ENCODE measurements at places on chromosomes 5 and 9.

DNA sequence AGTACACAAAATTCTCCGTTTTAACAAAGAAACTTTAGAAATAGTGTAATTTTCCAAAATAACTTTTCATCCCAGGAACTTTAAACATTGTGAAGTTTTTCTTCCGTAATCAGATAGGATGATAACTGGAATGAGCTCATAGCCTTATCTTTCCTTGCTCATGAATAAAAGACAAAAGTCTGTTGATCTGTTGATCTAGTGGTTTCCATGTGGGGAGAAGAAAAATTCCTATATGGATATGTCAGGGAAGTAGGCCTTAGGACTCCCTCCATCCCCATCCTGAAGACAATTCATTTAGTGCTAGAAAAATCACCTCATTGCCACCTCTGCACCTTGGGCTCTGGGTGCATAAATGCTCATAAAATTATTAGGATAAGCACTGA is 266.6 kb downstream of the SMARCA2 start:
- DNase-seq: no peak

DNA sequence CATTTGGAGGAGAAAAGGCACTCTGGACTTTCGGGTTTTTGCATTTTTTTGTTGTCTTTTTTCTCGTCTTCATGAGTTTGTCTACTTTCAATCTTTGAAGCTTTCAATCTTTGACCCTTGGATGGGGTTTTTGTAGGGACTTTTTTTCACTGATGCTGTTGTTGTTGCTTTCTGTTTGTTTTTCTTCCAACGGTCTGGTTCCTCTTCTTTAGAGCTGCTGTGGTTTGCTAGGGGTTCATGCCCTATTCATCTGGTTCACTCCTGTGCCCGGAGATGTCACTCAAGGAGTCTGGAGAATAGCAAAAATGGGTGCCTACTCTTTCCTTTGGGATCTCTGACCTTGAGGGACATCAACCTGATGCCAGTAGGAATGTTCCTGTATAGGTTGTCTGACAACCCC is 378.6 kb upstream of the TYRP1 start:
- DNase-seq: no peak

GRCh38 chr5:1294835-1295649 is at the start of gene TERT:
TSS of gene TERT (minus strand) at chr5:1295068. CDS start at chr5:1294989, 79 bp downstream.
- DNase-seq: peak; percentile 67

DNA sequence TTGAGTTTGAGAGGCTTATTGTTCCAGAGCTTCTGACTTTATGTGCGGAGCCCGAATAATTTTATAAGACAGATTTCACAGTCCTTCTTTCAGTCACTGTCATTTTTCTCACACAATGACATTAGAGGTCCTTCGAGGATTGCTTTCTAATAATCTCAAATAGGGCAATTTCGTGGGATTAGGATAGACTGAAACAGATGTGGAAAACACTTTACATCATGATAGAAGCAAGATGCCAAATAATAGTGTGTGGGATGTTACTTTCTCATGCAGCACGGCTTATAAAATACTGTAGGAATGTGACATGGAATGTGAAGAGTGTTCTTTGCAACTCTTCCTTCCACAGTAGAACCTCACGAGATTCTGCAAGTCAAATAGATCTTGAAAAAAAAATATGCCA is 451.3 kb downstream of the SEMA5A start:
- no peak for DNase-seq

- DNase-seq: no peak
Observed at GRCh38 chr9:137666513-137666822, 47.7 kb downstream of the EHMT1 start.

DNA sequence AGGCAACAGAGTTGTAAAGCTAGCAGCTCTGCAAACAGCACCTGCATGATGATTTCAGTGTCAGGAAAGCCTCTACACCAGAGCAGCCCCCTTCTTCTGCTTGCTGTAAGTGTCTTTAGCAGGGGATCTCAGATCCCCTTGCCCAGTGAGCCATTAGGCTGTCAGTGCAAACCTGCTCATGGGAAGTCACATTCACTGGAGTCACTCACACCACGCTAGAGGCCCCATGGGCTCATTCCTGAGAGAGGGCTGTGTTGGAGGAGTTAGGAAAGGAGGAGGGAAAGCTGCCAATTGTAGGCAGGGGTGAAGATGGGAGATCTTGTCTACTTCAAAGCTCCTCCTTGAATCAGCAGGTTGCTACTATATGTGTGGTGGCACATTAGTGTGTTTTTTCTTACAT is 275.2 kb downstream of the SMARCA2 start:
- no peak for DNase-seq

- DNase-seq: no peak
Observed at GRCh38 chr5:120512068-120512467, 48.0 kb downstream of the PRR16 start.

DNA sequence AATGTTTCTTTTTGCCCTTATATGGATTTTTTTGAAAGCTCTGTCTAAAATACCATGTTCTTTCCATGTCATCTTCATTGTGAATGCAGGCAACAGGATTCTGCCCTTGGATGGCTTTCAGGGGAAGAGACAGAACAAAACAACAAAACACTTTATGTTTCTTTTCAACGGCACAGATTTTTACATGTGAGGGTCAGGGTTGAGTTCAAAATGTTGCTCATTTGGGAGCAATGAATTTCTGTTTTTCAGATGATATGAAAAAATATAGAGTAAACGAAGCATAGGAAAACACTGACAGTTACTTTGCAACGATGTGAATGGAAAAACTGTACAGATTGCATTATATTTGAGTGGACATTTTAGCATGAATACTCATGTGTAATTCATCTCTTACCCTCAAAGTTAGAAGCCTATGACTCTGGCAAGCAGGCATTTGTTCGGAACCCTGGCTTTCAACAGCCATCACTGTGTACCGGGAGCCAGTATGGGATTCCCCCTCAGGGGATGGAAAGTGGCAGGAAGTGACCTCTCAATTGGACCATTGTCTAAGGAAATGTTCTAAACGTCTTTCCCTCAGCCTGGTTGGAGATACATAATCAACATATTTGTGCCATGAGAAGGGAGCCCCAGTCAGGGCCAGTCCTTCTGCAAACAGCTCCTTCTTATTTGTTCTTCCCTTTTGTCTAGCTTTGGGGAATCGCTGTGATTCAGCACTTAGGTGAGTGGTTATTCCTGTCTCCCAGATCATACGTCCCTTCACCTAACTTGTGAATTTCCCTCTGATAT is 153.9 kb upstream of the MEF2C start:
- DNase-seq: no peak

DNA sequence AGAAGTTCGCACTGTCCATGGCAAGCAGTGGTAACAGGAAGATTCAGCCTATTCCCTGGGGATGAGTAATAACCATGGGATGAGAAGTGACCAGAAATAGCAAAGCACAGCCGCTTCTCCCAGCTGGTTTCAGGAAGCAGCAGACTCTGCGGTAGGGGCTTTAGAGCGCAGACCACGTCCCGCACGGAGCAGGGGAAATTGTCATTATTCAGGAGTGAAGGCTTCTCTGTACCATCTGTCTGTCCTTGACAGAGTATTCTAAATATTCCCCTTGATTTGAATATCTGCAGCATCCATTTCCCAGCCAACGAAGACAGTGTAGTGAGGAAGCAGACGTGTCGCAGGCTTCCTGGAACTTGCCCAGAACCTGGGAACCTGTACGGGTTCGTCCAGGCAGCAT is 159.6 kb downstream of the NXNL2 start:
- no peak for DNase-seq

DNA sequence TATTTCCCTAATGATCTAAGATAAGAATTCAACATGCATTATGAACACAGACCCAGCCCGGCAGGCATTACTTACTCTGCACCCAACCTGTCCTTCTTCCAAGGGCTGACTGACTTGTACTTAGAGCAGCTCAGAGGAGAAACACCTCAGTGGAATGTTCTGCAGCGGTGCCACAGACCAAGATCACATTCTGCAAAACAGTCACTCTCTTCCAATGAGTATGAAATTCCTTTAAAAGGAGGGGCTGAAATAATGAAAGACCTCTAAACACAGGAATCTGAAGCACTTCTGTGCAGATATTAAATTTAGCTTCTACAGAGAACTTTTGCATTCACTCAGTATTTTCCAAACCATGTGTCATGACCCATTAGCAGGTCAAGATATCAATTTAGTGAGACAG is 172.9 kb downstream of the ZDHHC21 start:
- no peak for DNase-seq

- DNase-seq: no peak
Observed at GRCh38 chr5:122187426-122187825, 58.1 kb downstream of the ZNF474 start.

- DNase-seq: no peak
Observed at GRCh38 chr5:10655972-10656830, 92.3 kb downstream of the ANKRD33B start.

DNA sequence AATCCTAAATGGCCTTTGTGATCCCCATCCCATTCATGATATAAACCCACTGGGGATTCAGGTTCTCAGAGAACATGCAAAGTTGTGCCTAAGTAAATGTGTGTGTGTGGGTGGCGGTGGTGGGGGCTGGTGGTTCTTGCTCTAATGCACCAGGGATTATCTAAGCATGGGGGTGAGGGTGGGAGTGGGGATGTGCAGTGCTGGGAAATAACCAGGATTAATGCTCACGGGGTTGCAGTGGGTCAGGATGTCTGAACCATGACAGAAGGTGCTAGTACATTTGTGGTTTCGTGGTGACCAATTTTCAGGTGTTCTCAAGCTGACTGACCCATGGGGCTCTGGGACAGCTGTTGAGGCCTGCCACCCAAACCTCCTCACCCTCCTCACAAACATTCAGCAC is 101.0 kb downstream of the ZNF608 start:
- no peak for DNase-seq

DNA sequence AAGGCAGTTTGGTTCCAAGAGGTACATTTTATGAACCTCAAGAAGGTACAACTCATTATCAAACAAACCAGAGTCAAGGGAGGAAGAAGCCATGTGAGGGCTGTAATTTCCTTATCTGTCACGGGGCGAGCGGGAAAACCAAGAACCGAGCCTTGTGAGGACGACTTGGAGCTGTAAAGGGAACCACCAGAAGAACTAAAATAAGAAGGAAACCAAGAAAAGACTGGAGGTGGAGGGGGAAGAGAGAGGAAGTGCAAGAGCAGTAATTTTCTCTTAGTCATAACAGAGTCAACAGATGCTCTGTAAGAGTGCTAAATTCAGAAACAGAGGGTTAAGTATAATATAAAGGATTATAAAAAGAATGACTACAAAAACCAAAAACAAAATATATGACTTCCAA is 127.1 kb downstream of the DIRAS2 start:
- DNase-seq: no peak

GRCh38 chr9:30925635-30926034 is 1458.8 kb upstream of the ACO1 start:
- DNase-seq: no peak

DNA sequence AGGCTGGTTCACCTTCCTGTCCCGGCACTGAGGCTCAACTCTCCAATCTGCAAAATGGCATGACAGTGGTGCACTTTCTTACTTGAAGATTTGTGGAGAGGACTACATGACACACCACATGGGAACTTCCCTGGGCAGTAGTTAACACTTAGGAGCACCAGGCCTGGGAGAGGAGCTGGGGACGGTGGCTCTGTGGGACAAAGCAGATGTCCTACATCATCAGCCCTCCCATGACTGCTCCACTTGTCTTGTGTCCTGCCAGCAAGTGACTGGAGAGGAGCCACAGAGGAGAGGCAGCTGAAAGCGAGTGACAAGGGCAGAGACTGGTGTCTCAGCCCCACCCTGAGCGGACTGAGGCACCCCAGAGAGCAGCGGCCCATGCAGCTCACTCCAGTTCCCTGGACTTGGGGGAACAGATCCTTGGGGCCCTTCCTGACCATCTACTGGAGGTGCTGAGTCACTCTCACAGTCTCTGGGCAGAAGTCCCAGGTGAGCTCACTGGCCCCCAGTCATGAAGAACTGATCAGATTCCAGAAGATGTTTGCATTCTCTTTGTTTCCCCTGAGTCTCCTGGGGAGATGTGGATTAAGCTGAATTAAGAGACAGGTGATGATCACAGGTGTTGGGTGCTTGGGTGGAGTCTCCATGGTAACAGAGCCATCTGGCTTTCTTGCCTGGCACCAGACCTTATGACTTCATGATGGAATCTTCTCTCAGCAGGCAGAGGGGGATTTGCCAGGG is 13.2 kb upstream of the SLC25A48 start:
- DNase-seq: no peak

DNA sequence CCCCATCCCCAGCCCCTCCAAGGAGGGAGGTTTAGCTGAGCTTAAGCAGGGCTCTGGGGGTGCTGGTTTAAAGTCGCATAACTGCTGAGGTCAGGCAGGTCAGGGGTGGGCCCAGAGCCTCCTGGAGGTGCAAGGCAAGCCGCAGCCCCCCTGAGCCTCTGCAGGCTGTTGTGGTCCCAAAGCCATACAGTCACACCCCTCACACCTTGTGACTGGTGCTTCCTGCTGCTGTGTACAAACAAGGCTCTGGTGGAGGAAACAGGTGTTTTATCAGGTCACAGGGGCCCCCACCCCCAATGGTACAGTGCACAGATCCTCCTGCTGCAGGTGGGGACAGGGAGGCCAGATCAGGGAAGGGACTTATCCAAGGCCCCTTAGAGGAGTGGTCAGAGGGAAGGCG is 8.0 kb downstream of the TCF7 start:
- peak; percentile 58 for DNase-seq

DNA sequence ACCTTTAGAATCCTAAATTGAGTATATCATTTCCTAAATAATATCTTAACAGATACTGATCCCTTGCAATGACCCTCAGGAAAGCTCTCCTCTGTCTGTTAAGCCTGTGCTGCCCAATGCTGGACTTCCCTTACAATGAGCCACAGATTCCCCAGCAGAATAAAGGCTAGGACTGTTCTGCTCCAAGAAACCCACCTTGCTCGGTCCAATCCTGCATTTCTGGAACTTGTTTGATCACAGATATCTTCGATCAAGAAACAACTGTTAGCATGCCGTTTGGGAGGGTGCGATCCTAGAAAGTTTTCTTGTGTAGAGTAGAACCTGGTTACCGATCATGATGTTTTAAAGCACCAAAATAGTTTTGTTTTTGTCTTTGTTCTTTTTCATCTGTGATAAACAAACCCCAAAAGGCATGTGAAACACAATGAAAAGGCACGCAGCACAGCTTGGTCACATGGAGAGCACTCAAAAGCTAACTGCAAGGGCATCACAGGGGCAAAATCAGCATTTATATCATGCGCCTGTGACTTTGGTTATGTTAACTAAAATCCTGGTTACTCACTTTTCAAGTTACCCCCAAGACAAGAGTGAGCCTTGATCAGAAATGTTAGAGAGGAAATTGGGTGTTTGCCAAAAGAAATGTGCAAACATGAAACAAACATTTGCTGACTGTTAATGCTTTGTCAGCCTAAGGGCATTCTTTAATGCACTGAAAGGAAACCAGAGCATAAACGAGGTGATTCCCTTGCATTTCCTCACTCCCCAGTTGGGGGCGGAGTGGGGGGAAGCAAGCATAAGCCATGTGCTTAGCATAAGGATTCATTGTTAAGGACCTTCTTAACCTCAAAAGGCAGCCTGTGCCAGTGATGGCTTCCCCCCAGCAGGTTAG is 61.9 kb upstream of the ADAMTS16 start:
- no peak for DNase-seq

All from T follicular helper cell (primary cell).